ENCODE measurements at places on chromosomes 16 and 17. TPM values are rescaled to one million over a fixed set of nuclear protein-coding genes. Genes with fewer than 3 reads are reported as not detected.
A peak's percentile ranks its signal among the peaks of the same experiment; 100 is the strongest.

The PIMREG gene
- 108 TPM for total RNA-seq

- no peak for DNase-seq
Observed at GRCh38 chr17:66893863-66894262, 58.9 kb downstream of the CACNG5 start.

GRCh38 chr16:21150375-21151001 is at the start of gene DNAH3:
Gene DNAH3 (minus strand): TSS chr16:21150846. CDS start chr16:21150319, 527 bp downstream.
- no peak for DNase-seq

The CTRB2 gene
- total RNA-seq, result not detected

The DOC2A gene
- not detected for total RNA-seq

The CCL14 gene
- not detected for total RNA-seq

GRCh38 chr16:87463722-87464690 is 28.8 kb downstream of the ZCCHC14 start:
- peak; percentile 88 for DNase-seq

DNA sequence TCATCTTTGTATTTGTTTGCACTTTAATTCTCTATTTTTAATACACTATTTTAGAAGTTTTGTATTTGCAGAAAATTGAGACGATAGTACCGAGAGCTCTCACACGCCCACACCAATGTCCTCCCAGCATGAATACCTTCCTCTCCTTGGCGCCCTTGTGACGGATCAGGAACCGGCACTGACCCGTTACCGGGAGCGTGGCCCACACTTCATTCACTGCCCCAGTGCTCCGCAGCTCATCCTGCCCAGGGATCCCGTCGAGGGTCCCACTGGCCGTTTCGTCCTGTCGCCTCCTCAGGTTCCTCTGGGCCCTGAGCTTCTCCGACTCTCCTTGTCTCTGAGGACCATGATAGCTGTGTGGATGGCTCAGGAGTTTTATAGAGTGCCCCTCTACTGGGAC is 50.6 kb downstream of the KLHDC4 start:
- no peak for DNase-seq
